Hepatocyte (in vitro differentiated cells): ENCODE measurements at places on chromosomes 4 and X. TPM values are rescaled to one million over a fixed set of nuclear protein-coding genes. Genes with fewer than 3 reads are reported as not detected.

The RAB33B gene
- polyA plus RNA-seq: 4.5 and 6.9 TPM in 2 replicates

- DNase-seq: no peak
Observed at GRCh38 chr4:112311516-112311915, 14.3 kb downstream of the ALPK1 start.

- no peak for DNase-seq
Observed at GRCh38 chrX:7109049-7109531, 38.4 kb upstream of the STS start.

- DNase-seq: no peak
Observed at GRCh38 chr4:186807808-186808629, 84.4 kb upstream of the FAT1 start.

- no peak for DNase-seq
Observed at GRCh38 chr4:26175006-26175786, 145.6 kb upstream of the RBPJ start.

- DNase-seq: peak; percentile 84
Observed at GRCh38 chr4:86895692-86896488, 3.7 kb upstream of the C4orf36 start.

- no peak for DNase-seq
Observed at GRCh38 chrX:68843992-68844391, 15.2 kb downstream of the EFNB1 start.

DNA sequence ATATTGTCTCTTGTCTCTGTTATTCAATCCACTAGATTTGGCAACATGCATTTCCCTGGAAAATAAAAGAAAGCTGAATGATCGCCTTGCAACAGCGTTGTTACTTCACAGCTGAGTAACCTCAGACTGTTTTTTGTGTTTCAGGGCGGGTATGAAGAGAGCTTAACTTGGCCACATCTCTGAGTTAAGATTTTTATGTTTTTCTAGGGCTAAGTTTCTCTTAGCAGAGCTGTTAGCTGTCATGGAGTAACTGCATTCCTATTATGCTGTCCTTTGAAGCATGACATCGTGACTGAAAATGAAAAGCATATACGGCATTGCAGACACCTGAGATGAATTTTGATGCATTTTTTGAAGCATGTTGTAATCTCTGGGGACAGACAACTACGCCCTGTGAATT is 1798.9 kb downstream of the PCDH7 start:
- DNase-seq: no peak

- DNase-seq: no peak
Observed at GRCh38 chr4:93635943-93636342, 192.6 kb upstream of the ATOH1 start.
